CD4-positive, alpha-beta T cell treated with Interleukin-12 subunit alpha and Interleukin-12 subunit beta, for 1 hour (primary cell): ENCODE measurements at places on chromosomes 5 and 9.

DNA sequence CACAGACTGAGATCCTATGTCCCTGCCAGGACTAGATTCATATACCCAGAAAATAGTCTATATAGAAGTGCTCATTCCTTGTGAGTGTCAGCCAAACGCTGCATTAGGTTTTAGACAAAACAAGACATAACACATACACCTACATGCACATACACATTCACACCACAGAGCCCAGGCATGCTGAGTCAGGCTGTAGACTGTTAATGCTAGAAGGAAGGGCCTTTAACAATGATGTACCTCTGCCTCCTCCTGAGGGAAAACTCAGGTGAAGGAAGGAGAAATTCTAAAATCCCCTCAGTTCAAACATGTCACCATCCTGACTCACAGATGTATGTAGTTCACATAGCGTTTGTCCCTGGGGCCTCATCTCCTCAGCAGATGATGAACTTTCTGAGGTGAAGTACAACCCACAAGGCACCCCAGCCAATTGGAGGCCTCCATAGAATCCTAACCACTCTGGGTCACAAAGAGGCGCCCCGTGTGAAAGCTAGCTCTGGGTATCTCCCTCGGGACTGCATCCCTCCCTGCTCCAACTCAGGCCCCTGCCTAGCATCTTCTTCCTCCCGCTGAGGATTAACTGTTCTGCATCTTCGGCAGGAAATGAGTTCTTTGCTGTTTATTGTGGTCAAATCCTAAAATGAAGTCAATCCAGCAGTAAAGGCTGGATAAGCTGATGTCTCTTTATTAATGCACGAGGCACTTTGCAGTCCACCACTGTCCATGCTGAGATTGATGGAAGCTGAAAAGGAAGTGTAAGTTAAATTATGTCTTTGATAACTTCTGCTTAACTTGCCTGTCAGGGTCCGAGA is 40.8 kb upstream of the FSTL4 start:
- DNase-seq: no peak

- DNase-seq: no peak
Observed at GRCh38 chr5:134948911-134949310, 18.8 kb upstream of the CATSPER3 start.

DNA sequence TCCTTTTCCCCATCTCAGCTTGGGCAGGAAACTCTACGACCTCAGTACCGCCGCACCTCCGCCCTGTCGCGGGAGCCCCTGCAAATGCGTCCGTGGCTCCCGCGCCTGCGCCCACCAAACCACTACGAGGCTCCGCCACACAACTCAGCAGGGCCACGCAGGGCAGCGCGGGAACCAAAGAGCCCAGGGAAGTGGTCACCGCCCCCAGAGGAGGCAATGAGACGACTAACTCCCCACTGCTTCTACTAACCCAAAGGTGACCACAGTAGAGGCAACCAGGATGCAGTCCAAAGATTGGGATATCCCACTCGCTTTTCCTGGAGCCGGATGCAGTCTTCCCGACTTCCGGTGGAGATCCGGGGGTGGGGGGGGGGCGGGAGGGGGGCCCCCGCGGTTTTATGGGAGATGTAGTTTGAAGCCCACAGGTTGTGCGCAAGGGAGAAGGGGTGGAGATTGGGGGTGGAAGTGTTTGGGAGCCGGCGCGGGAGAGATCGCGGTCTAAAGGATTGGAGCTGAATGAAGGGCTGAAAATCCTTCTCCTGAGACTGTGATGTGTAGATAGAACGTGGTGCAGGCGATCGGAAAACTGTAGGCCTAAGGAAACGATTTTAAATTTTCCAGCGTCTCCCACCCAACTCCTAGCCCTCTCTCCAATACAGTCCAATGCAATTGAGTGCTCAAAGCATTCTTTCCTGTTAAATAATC is at the start of gene NUDT12:
TSS of gene NUDT12 (minus strand) at position 337 of the 705 bp plus-strand sequence. CDS start 2,541 bp downstream, outside the sequence.
- DNase-seq: peak; percentile 6

GRCh38 chr5:1429496-1429895 is 15.7 kb downstream of the SLC6A3 start:
- no peak for DNase-seq

DNA sequence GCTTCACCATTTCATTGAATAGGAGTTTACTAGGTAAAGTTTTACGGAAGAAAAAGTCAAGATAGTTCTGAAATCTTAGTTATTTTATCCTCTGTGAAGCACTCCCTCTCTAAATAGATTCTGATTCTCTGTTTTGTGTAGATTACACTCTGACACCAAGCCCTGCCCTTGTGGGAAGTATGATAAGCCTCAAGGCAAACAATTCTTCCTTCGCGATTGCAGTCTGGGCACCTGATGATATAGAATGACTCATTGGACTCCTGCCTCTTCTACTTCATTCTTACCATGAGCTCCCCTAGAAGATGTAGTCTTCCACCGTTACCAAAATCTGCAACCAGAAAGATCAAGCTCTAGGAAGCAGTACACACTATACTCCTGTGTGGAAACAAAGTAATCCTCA is 626.9 kb upstream of the PTGER4 start:
- no peak for DNase-seq

- no peak for DNase-seq
Observed at GRCh38 chr9:135950135-135950682, 11.0 kb downstream of the UBAC1 start.

GRCh38 chr5:98365126-98365525 is 408.3 kb upstream of the RGMB start:
- no peak for DNase-seq

DNA sequence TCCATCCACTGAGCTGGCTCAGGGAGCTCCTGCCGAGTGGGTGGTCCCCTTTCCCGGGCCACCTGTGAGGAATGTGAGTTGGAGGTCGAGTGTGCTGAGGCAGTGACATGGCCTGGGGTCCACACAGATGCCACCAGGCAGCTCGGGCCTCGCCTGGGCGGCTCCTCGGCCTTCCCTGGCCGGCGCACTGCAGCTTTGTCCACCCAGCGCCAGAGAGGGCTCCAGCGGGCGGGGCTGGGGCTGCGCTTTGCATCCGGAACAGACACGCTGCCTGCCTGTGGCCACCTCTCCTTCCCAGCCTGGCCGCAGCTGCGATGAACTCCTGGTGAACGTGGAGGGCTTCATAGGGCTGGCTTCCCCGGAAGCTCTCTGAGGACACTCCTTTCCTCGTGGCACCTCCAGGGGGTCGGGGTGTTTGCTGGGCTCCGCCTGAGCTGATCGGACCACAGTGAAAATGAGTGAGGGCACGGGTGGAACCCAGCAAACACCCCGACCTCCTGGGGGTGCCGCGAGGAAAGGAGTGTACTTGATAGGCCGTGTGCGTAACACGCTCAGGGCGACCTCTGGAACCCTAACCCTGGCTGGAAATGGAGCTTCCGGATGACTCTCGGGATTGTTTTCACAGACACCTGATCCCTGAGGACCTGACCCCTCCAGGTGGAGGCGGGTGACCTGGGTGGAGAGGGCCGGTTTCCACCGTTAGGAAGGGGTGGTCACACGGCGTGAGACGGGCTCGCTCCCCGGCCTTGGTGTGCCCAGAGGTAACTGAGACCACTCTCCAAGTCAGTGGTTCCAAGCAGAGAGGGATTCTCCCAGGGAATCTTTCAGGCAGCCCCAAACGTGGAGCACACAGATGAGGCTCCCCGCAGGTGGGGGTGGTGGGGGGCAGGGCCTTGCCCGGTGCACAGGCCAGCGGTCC is 31.8 kb upstream of the RXRA start:
- no peak for DNase-seq

GRCh38 chr9:77981332-77981731 is 50.3 kb downstream of the GNAQ start:
- DNase-seq: no peak

DNA sequence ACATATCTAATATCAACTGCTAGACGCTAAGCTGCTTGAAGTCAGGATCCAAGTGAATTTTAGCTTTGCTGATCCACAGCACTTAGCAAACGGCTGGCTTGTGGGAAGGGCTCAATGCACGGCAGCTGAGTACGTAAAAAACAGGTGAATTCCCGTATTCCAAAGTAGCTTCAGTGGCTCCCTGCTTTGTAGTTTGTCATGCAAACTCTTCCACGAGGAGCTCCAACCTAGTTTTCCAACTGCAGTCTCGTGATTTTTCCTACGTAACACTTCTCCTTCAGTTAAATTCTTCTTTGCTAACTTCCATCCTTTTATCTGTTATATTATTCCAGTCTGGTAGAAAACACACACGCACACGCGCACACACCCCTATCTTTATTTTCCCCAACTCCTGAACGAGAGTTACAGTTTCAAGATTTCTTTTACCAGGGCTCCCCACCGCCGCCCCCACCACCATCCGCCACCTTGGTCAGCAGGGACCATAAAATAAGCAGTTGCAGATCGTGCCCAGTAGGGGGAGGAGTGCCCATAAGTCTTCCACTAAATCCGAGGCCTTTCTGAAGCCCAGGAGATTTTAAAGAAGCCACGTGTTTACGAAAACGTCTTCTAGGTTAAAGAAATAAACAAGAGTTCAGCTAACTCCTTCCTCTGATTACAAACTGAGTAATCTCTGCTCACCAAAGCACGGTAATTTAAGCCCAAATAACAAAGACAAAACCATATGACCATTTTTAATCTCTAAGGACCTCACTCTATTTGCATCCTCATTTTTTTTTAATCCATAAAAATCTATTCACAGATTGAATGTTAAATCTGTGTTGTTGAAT is 34.8 kb upstream of the TRIO start:
- DNase-seq: peak; percentile 32

DNA sequence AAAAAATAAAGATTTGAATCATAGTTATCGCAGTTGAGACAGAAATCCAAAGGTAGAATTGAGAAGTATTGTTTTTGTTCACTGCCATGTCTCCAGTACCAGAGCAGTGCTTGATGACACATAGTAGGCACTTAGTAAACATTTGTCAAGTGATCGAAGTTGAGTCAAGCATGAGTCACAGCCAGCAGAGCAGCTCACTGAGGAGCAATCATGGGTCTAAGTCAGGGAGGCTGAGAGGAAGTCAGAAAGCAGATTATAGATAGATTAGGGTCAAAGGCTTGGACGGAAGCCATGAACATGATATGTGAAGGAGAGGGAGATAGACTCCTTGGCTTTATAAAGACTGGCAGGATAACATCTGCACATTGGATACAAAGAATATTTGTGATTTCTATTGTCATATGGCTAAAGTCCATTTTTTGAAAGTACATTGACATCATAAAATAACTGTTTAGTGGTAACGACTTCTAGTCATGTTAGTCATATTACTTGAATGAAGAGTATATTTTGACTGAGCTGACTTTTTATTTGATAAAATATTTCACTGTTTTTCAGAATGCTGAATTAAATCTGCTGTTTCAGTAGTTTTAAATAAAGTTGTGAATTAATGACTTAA is 168.5 kb downstream of the RAB3C start:
- DNase-seq: no peak

DNA sequence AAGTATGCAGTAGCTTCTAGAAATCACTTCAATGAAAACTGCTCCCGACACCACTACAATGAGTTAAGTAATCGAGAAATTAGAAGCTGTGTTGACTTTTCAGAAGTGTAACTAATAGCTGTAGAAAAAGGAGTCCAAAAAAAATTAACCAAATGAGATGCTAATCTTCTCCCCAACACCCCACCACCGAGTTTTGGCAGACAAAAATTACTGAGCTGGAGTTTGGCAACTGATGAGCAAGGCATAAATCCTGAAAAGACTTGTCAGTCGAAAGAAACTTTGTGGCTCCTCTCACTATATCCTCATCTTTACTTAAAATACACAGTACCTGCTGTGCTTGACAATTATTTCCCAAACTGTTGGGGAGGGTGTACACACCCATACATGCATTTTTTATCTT is 191.9 kb downstream of the EBF1 start:
- DNase-seq: no peak

GRCh38 chr5:179794575-179794974 is 789 bp downstream of the LTC4S start:
- no peak for DNase-seq

DNA sequence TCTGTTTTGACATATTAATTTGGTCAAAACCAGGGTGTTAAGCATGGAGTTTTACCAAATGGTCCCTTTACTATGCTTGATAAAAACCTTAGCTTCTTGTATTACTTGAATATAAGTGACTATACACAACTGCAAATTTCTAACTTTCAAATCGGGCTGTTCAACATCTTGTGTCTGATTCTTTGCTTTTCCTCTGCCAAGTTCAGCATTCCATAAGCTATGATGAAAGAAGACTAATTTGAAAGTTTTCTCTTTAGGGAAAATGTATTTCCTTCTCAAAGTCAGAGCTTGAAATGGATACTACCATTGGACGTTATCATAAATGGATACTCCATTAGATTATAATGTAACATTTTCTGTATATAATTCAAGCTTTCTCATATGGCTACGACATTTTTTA is 792.9 kb downstream of the EFNA5 start:
- no peak for DNase-seq

- DNase-seq: no peak
Observed at GRCh38 chr5:154565123-154565522, 87.1 kb upstream of the HAND1 start.

GRCh38 chr5:54838843-54839242 is 146.6 kb downstream of the ESM1 start:
- no peak for DNase-seq

GRCh38 chr5:163475411-163475810 is 15.0 kb downstream of the HMMR start:
- DNase-seq: no peak

GRCh38 chr5:140383300-140383699 is 18.3 kb upstream of the ANKHD1 start:
- DNase-seq: no peak

DNA sequence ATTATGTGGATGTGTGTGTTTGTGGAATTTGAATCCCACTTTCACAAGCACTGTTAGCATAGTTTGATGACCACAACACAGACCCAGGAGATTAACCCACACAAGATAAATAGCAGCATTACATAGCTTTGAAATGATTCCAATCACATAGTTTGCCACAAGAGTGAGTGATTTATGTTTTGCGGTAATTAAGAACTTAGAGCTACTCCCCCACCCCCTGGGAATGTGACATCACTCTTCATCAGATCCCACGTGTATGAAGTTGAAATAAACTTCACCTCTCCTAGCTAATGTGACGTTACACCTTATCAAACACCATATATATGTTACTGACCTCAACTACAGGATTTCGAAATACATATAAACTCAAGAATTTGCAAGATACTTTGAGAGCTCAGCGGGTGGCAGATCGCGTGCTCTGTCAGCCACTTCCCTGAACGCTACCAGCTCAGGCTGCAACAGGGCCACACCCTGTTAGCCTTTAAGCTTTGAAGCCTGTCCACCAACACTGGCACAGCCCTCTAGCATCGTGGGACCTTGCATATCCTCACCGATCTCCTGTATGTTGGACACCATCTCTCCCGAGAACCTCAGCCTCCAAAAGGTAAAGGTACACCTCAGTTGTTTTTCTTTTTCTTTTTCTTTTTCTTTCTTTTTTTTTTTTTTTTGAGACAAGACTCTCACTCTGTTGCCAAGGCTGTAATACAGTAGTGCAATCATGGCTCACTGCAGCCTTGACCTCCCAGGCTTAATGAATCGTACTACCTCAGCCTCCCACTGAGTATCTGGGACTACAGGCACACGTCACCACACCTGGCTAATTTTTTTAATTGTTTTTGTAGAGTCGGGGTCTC is 1.7 kb upstream of the AGTPBP1 start:
- peak; percentile 19 for DNase-seq
